ENCODE measurements at places on chromosomes 2 and 18.

GRCh38 chr2:127490283-127490682 lies 36.0 kb downstream of the IWS1 start:
- no peak for DNase-seq

DNA sequence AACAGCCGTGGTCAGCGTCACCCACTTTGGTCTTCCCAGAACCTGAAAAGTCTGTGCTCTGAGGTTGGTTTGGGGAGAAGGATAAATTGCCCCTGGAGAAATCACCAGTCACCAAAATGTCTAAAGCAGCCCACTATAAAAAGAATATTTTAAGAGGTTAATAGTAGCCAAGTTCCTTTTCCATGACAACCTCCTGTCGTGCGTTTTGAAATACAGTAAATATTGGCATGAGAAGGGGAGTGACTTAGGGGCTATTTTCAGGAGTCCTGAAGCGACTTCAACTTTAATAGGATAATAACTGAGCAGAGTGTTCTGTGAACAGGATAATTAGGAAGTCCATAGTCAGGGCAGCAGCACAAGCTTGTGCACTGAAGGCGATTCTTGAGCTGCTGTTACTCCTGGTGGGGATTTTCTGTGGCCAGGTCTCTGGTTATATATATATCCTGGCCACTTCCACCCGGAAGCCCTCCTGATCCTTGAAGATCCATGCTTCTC lies 49.3 kb downstream of the RNF144A start:
- DNase-seq: no peak

GRCh38 chr18:76505614-76506013 lies 10.6 kb upstream of the ZNF516 start:
- no peak for DNase-seq

DNA sequence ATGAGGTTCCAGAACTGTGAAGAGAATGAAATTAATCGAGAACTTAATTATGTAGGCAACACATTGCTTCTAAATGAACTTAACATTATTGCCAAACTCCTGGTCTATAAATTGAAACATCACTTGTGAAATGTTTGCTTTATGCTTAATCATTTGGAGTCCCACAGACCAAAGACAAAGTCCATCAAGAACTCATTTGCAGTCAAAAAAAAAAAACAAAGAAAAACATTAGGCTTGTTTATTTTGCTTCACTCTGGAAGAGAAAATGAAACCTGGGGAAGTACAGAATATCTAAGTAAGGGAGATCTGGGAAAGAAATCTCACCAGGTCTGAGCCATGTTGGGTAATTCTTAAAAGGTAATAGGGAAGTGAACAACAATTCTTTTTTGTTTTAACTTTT lies 1363.5 kb upstream of the DDX18 start:
- DNase-seq: no peak

DNA sequence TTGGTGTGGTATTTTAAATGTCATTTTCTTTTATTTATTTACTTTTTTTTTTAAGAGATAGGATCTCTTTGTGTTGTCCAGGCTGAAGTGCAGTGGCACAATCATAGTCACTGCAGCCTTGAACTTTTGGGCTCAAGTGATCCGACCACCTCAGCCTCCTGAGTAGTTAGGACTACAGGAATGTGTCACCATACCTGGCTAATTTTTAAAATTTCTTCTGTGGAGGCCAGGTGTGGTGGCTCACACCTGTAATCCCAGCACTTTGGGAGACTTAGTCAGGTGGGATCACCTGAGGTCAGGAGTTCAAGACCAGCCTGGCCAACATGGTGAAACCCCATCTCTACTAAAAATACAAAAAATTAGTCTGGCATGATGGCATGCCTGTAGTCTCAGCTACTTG lies 33.5 kb upstream of the ZNF512 start:
- DNase-seq: no peak

- no peak for DNase-seq
These were observed 91.5 kb upstream of the TMEFF2 start for GRCh38 chr2:192286093-192286701.

GRCh38 chr2:219987830-219988229 lies 360.4 kb downstream of the SLC4A3 start:
- no peak for DNase-seq

DNA sequence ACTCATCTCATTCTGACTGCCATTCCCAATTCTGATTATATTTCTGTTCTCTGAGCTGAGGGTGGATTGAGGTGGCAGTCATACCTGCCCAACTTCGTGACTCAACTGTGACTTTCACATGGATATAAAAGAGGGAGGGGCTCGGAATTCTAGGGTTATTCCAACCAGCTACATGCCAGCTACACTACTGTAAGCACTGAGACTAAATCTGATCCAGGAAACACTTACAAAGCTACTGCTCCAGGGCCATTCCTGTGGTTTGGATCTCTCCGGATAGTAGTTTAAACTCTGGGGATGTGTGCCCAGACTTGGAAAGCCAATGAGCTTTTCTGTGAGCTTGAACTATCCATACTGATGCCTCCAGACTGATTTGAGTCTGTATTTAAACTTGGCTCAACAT lies 7.9 kb downstream of the MAP2 start:
- no peak for DNase-seq

- DNase-seq: no peak
These were observed 44.5 kb upstream of the SP3 start for GRCh38 chr2:174009488-174010223.

GRCh38 chr2:222381566-222381965 lies 42.8 kb upstream of the SGPP2 start:
- DNase-seq: no peak

- no peak for DNase-seq
These were observed 265.4 kb downstream of the SS18 start for GRCh38 chr18:25825056-25825455.

DNA sequence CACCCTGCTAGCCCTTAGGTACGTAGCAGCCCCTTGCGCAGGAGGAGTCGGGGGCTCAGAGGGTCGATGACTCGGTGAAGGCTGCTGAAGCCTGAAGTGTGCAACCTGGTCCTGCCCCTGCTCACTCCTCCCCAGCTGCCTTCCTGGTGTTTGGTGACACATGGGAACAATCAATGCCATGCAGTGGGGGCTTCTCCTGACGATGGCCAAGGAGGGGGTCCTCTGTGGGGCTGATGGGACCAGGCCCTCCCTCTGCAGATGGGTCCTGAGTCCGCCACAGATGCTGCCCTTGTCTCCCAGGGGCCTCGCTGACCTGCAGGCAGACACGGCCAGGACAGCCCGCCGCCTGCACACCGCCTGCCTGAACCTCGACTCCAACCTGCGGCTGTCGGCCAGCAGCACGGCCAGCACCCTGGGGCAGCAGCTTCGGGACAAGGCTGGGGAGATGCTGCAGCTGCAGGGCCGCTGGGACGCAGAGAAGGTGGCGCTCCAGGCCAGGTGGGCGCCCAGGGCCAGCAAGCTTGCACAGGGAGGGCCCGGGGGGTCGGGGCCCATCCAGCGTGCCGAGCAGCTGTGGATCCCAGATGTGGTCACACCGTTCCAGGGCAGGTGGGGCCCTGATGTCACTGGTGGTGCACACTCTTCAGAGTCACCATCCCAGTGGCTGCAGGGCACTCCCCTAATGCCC lies 24.6 kb downstream of the CROCC2 start:
- DNase-seq: no peak

DNA sequence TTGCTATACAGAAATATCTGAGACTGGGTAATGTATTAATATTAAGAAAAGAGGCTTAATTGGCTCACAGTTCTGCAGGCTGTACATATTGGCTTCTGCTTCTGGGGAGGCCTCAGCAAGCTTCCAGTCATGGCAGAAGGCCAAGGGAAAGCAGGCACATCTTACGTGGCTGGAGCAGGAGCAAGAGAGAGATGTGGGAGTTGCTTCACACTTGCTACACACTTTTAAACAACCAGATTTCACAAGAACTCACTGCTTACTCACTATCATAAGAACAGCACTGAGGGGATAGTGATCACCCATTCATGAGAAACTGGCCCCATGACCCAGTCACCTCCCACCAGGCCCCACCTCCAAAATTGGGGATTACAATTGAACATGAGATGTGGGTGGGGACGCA lies 50.6 kb downstream of the MAPRE2 start:
- DNase-seq: no peak

DNA sequence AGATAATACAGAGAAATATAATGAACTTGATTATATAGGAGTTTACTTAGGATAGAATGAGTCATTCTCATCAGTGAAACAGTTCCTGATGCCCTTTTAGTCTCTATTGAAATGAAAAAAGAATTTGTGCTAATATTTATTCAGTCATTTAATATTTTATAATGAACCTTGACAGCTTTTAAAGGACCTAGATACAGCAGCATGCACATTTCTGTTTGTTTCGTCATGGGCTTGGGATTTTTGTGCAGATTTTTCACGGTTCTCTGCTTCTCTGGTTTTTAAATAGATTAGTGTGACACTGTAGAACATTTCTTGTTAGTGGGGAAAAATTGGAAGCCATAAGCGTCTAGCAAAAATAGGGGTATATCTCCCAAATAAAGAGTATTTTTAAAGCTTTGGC lies 60.7 kb downstream of the NABP1 start:
- DNase-seq: no peak

DNA sequence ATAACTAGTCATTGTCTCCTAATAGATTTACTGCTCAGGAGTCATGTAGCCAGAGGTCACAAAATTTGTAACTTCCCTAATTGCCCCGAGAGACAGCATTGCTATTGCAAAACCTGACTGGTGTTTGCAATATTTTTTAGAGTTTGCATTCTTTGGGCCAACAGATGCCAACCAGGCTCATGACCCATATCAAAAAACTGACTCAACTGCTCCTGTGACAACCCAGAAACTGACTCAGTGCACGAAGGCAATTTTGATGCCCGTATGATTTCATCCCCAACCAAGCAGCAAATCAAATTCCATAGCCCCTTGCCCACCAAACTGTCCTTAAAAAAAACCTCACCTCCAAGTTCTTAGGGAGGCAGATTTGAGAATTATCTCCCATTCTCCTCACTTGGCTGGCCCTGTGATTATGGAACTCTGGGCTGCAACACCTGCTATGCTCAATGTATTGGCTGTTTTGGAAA lies 951.3 kb downstream of the TSN start:
- no peak for DNase-seq

DNA sequence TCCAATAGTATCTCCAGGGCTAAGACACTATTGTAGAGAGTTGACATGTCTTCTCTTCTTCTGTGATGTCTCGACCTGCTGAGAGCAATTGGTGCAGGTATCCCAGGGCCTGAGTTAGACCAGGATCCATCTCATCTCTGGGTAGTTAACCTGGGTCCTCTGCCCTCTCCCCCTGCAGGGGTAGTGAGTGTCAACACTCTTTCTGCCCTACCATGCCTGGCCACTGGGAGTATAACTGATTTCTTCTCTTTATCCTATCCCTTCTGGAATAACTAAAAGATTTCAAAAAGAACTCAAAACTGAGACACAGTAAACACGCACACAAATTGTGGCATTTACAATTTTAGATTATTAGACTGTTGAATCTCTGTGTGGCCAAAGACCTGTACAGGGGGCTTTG lies 20.8 kb upstream of the SIX3 start:
- no peak for DNase-seq

DNA sequence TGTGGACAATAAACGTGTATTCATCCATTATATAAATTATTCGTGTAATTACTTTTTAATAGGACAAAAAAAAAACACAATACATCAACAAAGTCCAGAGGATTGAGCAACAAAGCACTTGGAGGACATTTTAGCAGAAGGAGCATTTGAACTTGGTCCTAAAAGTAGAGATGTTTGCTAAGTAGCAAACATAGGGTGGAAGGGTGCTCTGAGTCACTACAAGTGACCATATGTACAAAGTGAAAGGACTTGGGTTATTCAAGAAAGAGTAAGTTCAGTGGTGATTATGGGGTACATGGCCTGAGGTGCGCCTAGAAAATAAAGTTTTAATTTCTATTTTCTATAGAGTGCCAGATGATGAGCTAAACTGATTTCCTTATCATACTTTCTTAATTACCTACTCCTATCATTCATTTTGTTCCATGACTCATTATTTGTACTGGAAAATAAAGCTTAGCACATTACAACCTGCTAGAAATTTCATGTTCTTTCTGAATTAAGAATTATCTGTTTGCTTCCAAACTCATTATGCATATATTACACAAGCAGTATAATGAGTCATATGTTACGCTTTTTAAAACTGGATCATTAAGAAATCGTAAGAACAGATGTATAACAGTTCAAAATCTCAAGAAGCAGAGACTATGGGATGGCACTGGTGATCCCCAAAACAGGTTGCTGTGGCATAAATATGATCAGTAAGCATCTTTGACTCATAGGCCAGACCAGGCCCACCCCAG lies 13.1 kb upstream of the PPP1R1C start:
- DNase-seq: no peak

DNA sequence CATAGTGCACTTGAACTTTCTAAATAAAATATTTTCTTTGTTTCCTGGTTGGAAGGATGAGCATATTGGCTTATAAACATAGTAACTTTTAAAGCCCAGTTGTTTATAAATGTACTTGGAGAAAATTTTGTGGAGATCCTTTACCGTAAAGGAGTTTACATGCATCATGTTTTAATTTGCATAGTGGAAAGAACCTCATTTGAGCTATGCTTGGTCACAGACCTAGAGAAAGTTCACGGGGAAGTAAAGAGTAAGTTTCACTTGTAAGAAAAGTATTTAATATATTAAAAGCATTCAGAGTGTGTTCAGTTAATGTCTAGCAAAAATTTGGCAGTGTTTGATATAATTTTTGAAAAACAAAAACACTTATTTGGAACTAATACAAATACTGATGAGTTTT lies 45.3 kb downstream of the PIKFYVE start:
- DNase-seq: no peak

DNA sequence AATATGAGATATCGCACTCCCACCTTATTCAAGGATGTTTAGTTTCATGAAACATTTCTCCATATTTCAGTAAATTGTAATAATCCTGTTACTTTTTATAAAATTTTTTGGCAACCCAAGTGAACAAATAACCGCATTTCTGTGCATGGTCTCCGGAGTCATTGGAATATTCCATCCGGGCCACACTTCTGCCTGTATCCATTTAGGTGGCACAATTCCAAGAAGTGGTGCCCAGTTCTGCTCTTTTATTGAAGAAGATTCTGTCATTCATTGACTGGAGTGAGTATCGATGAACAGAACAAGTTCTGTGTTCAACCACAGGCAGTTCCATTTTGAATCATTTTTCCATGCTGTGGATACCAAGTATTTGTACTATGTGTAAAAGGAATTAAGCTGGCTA lies 26.6 kb upstream of the ICOS start:
- DNase-seq: no peak

DNA sequence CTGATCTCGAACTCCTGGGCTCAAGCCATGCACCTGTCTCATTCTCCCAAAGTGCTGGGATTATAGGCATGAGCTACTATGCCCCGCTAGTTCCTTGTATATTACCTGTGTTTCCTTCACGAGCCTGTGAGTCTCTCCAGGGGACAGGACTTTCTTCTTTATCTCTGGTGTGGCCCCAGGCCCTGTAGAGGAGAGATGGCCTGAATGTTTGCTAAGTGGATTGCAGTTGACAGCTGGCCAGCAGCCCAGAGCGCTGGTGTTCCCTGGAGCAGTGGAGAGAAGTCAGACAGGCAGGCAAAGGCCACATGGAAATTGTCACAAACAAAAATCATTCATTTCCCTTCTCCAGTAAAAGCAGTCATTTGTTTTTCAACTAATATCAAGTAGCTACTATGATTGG lies 17.9 kb downstream of the LPIN1 start:
- DNase-seq: no peak

- DNase-seq: no peak
These were observed 40.3 kb downstream of the RNF152 start for GRCh38 chr18:61852496-61852895.

- no peak for DNase-seq
These were observed 30.3 kb downstream of the MOGAT1 start for GRCh38 chr2:222701721-222702131.

- no peak for DNase-seq
These were observed 58.4 kb upstream of the RTN4 start for GRCh38 chr2:55108456-55109160.

All from NCI-H187 (cell line).